Motor neuron (in vitro differentiated cells): ENCODE measurements at places on chromosomes 4 and X.
A peak's percentile ranks its signal among the peaks of the same experiment; 100 is the strongest.

DNA sequence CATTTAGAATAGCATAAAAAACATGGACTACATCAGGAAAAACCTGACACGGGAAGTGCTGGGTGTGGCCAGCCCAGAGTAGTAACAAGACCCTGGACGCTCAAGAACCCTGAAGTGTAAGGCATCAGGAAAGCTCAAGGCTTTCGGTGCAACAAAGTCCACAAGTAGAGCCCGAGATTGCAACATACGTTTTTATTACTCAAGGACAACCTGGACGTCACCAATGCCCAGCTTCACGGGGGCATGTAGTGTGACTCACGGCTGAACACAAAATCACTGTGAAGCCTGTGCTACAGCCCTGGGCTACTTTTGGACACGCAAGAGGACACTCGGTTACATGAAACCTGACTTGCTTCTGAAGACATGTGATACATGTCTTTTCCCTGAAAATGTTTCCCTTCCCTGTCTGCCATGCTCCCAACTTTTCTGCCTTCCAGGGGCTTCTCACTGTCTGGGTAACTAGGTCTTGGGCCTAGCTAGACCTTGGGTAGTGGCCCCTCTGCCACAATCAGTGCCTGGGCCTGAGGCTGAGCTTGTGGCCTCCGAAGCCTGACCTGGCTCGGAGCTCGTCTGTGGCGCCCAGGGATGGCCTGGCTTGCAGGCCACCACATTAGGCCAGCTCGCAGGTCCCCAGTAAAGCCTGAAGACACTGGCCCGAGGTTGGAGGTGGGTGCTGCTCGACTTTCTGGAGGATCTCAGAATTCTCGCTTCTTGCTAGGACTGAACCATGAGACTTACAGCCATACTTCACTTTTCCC, 9.2 kb downstream of the IRAK1 start:
- no peak for ATAC-seq

GRCh38 chr4:152696764-152697261, 17.0 kb upstream of the TMEM154 start:
- peak; percentile 83 for ATAC-seq

DNA sequence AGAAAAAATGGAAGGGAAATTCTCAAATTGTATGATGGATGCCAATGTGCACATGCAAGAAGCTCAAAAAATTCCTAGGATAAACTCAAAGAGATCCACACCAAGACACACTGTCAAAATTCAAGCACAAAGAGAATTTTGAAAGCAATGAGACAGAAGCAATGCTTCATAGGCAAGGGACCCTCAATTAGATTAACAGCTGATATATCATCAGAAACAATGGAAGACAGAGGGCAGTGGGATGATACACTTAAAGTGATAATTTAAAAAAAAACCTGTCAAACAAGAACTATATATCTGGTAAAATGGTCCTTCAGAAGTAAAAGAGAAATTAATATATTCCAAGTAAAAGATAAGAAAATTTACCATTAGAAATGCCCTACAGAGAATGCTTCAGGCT, 306.3 kb upstream of the PCDH7 start:
- ATAC-seq = no peak

DNA sequence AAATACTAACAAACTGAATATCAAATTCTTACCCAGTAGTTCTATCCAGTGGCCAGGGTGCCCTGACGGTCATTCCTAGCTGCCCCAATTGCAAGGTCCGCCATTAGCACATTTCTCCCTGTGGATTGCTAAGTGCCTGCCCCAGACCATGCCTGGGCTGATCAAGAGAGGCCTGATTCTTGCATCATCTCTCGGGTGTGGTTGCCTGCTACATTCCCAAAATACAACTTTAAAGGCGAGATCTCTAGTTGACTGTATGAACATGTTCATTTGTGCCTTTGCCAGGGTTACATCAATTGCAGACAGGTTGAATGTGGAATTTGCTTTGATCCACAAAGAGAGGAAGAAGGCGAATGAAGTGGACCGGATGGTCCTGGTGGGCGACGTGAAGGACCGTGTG, 28.0 kb downstream of the PRPS2 start:
- no peak for ATAC-seq

DNA sequence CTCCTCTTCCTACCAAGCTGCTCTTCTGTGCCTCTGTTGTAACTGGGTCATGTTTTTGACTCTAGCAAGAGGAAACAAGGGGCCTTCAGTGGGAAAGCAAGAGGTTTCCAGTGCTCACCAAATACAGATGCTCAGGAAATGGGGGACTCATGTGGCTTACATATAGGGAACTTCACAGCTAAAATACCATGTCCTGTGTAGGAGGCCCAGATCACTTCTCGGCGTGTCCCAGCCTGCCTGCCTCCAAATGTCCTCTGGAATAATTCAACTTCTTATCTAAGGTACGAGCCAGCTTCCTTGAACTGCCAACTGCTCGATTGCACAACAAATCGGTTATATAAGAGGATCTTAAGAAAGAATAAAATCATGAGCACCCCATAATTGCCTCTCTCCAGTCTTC, 161.3 kb downstream of the KIT start:
- ATAC-seq = no peak

DNA sequence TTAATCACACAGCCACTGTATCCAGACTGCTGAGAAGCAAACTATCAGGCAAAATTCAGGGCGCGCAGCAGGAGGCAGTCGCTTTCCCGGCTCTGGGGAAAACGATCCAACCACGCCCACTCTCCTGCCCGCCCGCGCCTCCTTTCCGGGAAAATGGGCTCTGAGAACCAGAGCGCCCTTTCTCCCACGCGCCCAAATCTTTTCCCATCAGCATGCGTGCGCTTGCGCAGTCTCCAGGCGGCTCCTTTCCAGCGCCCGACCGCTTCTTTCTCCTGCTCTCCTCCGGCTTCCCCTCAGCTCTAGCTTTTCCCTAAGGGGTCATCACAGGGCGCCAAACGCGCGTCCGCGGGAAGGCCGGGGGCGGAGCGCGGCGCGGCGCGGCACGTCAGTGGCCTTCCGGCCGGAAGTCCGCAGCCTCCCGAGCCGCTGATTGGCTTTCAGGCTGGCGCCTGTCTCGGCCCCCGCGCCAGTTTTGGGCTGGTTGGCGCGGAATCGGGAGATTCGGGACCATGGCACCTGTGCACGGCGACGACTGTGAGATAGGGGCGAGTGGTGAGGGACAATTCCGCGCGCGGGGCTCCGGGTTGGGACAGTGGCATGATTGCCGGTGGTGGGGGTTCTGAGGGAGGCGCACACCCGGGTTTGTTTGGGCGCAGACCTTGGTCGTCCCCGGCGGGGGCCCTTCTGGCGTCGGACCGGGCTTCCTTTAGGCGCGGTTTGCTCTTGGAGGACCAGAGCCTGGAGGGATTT, at the start of gene POLA1:
Gene POLA1, plus strand, starts transcription at position 466 of the 750 bp plus-strand sequence. Its CDS starts 44 bp downstream, at position 510.
- ATAC-seq = peak; percentile 99

GRCh38 chrX:150625875-150626274, 57.5 kb downstream of the MTM1 start:
- ATAC-seq = no peak

- ATAC-seq = no peak
Observed at GRCh38 chr4:23728971-23729370, 160.9 kb downstream of the PPARGC1A start.

DNA sequence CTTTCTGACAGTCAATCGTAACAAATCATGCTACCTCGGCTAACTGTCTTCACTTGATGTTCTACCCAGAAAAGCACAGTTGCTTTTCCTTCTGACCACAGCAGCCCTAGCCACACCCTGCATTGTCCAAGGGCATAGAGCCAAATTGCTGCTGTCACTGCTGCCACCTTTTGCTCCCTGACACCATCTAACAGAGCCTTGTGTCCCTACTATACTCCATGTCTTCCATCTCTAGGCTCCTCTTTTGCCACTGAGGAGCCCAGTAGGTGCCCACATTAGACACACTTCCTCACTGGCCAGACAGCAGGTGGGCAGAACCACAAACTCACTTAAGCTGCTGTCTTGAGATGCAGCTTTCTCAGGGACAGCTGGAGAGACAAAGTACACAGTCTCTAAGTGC, 91.4 kb downstream of the ANXA3 start:
- no peak for ATAC-seq

DNA sequence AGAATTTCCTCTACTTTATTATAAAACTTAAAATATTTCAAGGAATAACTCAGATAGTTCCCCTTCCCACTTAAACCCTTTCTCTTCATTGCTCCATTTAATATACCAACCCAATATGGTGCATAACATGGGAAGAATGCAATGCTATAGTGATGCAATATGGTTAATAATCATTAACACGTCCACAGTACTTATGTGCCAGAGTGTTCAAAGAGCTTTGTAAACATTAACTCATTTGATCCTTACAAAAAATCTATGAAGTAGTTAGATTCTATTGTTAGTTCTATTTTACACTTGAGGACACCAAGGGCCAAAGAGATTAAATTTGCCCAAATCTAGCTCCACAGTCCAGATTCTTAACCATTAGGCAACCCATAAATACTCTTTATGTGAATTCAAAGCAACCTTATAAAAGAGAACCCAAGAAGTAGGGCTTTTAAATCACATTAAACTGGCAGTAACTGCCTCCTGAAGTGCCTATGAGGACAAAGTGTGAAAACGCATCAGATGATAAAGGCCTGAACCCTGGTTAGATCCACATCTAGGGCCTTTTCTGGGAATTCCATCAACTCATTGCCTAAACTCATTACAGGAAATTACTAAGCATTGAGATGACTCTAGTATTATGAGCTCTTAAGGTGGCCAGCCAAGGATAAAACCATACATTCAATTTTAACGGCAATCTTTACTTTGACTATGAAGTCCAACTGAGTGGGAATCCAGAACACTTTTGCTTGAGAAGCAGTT, 94.3 kb downstream of the AREG start:
- no peak for ATAC-seq

GRCh38 chr4:6177587-6178197, 22.7 kb downstream of the JAKMIP1 start:
- no peak for ATAC-seq

- no peak for ATAC-seq
Observed at GRCh38 chr4:75514949-75515612, 808 bp downstream of the THAP6 start.

DNA sequence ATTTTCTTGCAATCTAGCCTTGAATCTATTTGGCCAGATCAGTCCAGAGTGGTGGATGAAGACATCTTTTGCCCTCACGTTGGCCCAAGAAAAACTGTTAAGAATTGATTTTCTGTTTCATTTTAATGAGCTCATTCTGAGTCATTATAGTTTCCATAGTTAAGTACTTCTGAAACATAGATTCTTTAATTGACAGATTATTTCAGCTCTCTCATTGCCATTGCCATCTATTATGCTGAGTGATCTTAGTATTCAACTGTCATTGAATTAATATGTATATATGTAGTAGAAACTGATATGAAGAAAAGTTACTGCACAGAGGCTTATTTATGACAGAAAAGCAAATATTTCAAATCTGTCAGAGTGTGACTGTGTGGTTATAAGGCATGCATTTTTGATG, 45.5 kb upstream of the PPP1R2C start:
- ATAC-seq = no peak

DNA sequence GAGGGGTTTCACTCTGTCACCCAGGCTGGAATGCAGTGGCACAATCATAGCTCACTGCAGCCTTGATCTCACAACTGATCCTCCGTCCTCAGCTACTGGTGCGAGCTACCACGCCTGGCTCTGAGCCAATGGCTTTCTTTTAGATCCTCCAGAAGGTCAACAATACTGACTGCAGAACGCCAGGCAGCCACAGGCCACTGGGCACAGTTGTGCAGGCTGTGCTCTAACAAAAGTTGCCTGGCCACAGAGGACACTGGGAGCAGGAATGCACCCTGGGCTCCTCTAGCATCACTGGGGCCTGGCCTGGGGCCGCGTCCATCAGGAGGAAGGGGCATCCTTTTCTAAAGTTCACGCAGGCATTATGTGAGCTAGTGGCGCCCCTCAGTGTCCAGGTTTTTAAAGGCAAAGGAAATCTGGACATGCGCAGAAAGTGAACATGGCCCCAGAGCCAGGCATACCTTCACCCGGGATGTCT, 14.9 kb upstream of the PORCN start:
- ATAC-seq = peak; percentile 67

DNA sequence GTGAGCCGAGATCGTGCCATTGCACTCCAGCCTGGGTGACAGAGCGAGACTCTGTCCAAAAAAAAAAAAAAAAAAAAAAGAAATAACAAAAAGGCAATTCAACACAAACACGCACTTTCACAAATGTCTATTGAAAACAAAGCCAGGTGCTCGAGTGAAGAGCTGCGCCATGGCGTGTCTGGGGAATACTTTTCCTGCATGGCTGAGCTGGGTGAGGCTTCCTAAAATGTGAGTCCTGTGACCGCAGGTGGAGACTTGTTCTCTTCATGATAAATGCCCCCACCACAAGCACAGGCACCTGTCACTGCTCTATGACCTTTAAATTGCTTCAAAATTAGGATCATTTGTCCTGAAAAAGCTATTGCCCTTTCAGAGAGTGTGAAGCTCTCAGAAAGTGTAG, 4.0 kb upstream of the ABLIM2 start:
- ATAC-seq = no peak

- no peak for ATAC-seq
Observed at GRCh38 chr4:6447672-6448171, 24.7 kb downstream of the PPP2R2C start.

DNA sequence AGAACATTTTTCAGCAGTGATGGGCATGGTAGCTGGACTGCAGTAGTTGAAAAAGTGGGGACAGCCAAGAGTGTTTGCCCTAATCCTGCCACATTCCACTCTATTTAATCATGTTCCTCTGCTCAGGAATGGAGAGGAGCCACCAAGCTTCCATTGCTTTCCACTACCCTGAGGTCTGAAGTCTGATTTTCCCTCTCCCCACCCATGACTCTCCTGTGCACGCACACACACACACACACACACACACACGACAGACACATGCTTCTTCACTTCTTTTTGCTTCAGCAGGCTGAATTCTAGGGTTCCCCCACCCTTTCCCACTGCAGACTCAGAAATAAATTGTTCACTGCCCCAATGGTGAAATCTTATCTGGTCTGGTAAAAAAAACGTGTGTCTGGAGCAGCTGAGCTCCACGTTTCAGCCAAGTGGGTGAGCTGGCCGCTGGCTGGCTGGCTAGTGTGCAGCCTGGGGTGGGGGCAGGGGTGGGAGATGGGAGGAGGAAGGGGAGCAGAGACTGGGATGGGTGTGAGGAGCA, 142.7 kb upstream of the NALF2 start:
- no peak for ATAC-seq

- ATAC-seq = peak; percentile 64
Observed at GRCh38 chr4:121950680-121951520, 960 bp downstream of the TRPC3 start.

DNA sequence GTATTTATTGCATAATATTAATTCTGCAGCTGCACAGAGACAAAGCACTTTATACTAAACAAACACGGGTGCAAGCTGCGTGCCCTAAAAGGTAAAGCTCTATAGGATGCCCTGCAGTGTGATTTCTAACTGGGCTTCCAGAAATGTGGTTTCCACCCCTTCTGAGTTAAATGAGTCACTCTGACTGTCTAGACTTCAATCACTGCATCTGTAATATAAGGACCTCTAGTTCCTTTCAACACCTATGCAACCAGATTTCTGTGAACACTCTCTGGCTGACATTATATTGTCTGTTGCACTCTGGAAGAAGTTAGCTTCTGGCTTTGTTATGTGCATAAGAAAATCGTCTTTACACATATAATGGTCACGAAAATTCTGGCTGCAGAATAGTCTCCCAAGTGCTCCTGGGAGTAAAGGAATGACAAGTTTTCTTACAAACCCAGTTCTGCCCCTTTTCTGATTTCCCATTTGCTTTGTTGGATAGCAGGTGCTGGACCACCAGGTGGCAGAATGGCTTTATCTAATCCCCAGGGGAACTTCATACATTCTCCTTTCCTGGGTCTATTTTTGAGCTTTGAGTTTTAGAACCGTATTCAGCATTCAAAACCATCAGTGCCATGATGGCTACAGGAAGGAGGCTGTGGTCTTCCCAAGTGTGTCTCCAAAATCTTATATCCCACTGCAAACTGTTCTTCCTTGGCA, 842.2 kb downstream of the STIM2 start:
- no peak for ATAC-seq
